ENCODE measurements at places on chromosomes 4 and X.

- no peak overlapping the region for H3K27ac ChIP-seq
- DNase-seq, result no peak
- no peak overlapping the region for H3K4me3 ChIP-seq
- no peaks in the 10 kb centered on the region for H3K4me1 ChIP-seq
- H3K36me3 ChIP-seq, result no peaks in the 10 kb centered on the region
Measured at GRCh38 chr4:7291372-7292114, 99.2 kb downstream of the SORCS2 start.

DNA sequence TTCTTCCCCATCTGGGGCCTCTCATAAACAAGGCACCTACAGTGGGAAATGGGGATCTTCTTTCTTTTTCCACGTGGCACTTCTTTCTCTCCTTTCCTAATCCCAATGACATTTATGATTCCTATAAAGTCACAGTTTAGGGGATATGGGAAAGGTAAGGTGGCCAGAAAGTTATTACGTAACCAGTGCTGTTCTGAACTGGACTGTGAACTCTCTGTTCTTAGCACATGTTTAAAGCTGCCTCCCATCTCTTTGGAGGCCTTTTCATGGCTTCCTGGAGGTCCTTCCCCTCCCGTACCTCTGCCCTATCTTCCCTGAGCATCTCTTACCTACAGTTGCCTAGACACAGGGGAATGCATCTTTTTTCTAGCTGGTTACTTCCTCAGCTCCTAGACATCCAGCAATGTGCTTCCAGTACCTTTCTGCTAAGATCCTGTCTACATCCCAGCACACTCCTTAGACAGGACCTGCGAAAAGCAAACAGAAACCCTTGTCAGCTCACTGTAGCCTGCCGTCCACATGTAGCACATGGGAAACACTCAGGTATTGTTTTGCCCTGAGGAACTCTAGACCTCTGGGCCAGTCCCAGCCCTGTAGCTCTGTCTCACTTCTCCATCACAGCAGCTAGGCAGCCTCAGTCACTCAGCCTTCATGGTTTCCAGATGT, 195.4 kb downstream of the NWD2 start:
- DNase-seq, result no peak
- no peaks in the 10 kb centered on the region for H3K4me1 ChIP-seq
- no peaks in the 10 kb centered on the region for H3K36me3 ChIP-seq
- H3K27ac ChIP-seq, result no peak overlapping the region
- no peaks in the 10 kb centered on the region for H3K27me3 ChIP-seq
- no peak overlapping the region for H3K4me3 ChIP-seq

DNA sequence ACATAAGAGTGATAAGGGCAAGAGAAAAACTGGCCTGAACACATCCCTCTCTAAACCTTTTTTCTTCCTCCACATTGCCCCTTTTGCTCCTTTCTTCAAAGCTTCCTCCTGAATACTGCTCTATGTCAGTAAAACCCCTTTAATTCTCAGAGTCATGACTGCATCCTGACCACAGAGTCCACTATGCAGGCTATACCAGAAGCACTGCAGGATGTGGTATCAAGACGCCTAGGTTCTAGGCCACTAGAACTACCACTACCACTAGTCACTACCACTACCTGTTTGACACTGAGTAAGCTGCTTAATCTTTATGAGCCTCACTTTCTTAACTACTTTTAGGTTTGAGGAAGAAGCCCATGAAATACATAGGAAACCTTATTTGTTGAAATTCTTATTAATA, 38.7 kb downstream of the ARHGEF9 start:
- H3K36me3 ChIP-seq, result no peaks in the 10 kb centered on the region
- H3K4me3 ChIP-seq, result no peak overlapping the region
- no peak overlapping the region for H3K27ac ChIP-seq
- H3K27me3 ChIP-seq, result no peaks in the 10 kb centered on the region
- no peaks in the 10 kb centered on the region for H3K4me1 ChIP-seq
- DNase-seq, result no peak

DNA sequence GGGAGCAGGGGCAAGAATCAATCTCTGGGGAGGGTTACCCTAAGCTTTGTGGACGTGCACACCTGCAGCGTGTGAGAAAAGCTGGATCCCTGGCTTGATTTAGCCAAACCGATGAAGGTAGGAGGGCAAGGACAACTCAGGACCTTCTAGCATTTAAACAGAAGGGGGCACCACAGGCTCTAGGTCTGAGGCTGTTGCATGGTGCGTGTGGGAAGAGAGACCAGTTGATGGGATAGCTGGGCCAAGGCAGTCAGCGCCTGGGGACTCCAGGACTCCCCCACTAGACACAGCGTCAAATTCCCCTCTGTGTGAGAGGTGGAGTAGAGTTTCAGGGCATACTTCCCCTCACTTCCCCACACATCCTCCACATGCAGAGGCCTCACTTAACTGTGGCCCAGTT, 4.3 kb downstream of the GABRQ start:
- peaks cover 8% of the 10 kb centered on the region for H3K4me1 ChIP-seq
- DNase-seq, result no peak
- peaks cover 15% of the 10 kb centered on the region for H3K36me3 ChIP-seq
- no peak overlapping the region for H3K27ac ChIP-seq
- H3K4me3 ChIP-seq, result no peak overlapping the region
- peaks cover 1% of the 10 kb centered on the region for H3K27me3 ChIP-seq

- H3K36me3 ChIP-seq, result no peaks in the 10 kb centered on the region
- no peaks in the 10 kb centered on the region for H3K27me3 ChIP-seq
- H3K27ac ChIP-seq, result no peak overlapping the region
- H3K4me3 ChIP-seq, result no peak overlapping the region
- DNase-seq, result no peak
Measured at GRCh38 chrX:37825215-37825842, 22.0 kb downstream of the DYNLT3 start.

DNA sequence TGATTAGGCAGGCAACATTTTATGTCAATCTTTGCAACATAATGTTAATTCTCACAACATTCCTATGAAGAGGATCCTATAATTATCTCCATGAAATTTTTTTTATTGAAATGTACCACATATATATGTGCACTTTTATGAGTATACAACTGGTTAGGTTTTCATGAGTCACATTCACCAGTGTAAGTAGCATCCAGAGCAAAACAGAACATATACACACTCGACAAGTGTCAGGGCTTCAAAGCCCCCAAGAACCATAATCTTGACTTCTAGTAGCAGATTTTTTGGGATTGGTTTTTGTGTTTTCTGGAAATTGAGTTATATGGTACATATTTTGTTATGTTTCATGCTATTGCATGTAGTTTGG, 62.4 kb downstream of the ARHGAP10 start:
- H3K4me1 ChIP-seq, result no peaks in the 10 kb centered on the region
- H3K27me3 ChIP-seq, result no peaks in the 10 kb centered on the region
- DNase-seq, result no peak
- no peak overlapping the region for H3K27ac ChIP-seq

GRCh38 chr4:158033416-158034120, 139.3 kb downstream of the GASK1B start:
- H3K36me3 ChIP-seq, result no peaks in the 10 kb centered on the region
- no peak overlapping the region for H3K4me3 ChIP-seq

DNA sequence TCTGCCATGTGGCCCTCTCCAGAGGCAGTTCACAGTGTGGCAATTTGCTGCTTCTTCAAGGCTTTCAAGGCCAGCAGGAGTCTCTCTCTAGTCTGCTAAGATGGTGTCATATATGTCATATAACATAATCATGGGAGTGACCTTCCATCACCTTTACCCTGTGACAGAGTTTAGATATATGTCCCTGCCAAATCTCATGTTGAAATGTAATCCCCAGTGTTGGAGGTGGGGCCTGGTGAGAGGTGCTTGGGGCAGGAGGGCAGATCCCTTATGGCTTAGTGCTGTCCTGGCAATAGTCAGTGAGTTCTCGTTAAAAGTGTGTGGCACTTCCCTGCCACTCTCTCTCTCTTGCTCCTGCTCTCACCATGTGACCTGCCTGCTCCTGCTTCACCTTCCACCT, 252.0 kb downstream of the PALLD start:
- no peaks in the 10 kb centered on the region for H3K36me3 ChIP-seq
- no peaks in the 10 kb centered on the region for H3K4me1 ChIP-seq
- DNase-seq, result no peak
- no peaks in the 10 kb centered on the region for H3K27me3 ChIP-seq
- no peak overlapping the region for H3K4me3 ChIP-seq

DNA sequence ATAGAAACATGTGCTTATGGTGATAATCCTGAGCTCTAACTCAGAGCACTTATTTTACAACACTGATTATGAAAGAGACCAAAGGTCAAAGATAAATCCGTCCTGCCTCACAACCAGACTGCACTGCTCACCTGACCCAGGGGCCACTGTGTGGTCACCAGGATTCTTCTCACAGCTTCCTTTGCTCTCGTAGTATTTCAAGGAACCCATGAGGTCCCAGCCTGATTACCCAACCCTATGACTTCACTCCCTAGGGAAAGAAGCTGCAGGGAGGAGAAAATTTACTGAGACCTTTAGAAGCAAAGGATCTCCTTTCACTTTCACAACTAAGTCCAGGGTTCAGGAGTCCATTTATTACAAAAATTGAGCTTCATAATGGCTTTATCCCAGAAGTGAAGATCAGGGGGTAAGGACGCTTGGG, 9.6 kb downstream of the SLC25A5 start:
- DNase-seq, result no peak
- H3K36me3 ChIP-seq, result no peaks in the 10 kb centered on the region
- no peak overlapping the region for H3K4me3 ChIP-seq
- H3K4me1 ChIP-seq, result no peaks in the 10 kb centered on the region
- no peak overlapping the region for H3K27ac ChIP-seq

- H3K4me3 ChIP-seq, result no peak overlapping the region
- DNase-seq, result no peak
- H3K36me3 ChIP-seq, result no peaks in the 10 kb centered on the region
- no peaks in the 10 kb centered on the region for H3K27me3 ChIP-seq
Measured at GRCh38 chr4:156781852-156782251, 189.7 kb downstream of the PDGFC start.

- H3K4me1 ChIP-seq, result no peaks in the 10 kb centered on the region
- no peak overlapping the region for H3K4me3 ChIP-seq
- no peaks in the 10 kb centered on the region for H3K27me3 ChIP-seq
Measured at GRCh38 chr4:27930291-27930690, 1069.7 kb downstream of the STIM2 start.

DNA sequence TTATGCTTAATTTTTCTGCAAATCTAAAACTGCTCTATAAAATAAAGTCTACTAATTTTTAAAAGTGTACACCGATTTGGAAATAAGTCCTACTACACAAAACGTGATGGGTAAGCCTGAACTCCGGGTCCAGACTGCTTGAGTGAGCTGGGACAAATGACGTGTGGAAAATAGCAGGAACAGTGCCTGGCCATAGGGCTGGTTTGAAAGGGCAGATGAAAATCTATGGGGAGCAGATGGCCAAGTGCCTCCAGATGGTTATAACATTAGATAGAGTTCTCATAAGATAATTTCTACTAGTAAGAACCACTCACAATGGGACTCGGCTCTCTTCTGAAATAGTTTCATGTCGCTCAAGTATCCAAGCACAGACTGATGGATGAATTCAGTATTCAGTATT, 52.5 kb downstream of the F11 start:
- no peak overlapping the region for H3K4me3 ChIP-seq
- H3K27ac ChIP-seq, result no peak overlapping the region
- no peaks in the 10 kb centered on the region for H3K36me3 ChIP-seq
- no peaks in the 10 kb centered on the region for H3K4me1 ChIP-seq
- no peak for DNase-seq

GRCh38 chr4:156193106-156193505, 239.4 kb upstream of the CTSO start:
- H3K36me3 ChIP-seq, result no peaks in the 10 kb centered on the region
- no peak overlapping the region for H3K27ac ChIP-seq
- H3K4me1 ChIP-seq, result no peaks in the 10 kb centered on the region
- no peaks in the 10 kb centered on the region for H3K27me3 ChIP-seq
- H3K4me3 ChIP-seq, result no peak overlapping the region
- no peak for DNase-seq

DNA sequence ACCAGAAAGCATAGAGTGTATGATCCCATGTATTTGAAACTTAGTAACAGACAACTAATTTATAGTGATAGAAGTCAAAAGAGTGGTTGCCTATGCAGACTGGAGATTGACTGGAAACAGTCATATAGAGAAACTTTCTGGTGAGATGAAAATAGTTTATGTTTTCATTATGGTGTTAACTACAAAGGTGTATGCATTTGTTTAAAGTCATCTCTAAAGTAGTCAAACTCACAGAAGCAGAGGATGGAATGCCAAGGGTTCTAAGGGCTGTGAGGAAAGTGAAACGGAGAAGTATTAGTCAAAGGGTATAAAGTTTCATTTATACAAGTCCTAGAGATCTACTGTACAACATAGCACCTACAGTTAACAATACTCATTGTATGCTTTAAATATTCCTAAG, 45.8 kb downstream of the ENOX2 start:
- no peaks in the 10 kb centered on the region for H3K36me3 ChIP-seq
- H3K4me3 ChIP-seq, result no peak overlapping the region
- no peaks in the 10 kb centered on the region for H3K4me1 ChIP-seq
- DNase-seq, result no peak
- no peaks in the 10 kb centered on the region for H3K27me3 ChIP-seq

- no peak overlapping the region for H3K27ac ChIP-seq
- no peaks in the 10 kb centered on the region for H3K36me3 ChIP-seq
- no peak for DNase-seq
- no peaks in the 10 kb centered on the region for H3K27me3 ChIP-seq
Measured at GRCh38 chr4:146762016-146762415, 123.3 kb downstream of the POU4F2 start.

- no peaks in the 10 kb centered on the region for H3K27me3 ChIP-seq
- H3K27ac ChIP-seq, result no peak overlapping the region
- H3K36me3 ChIP-seq, result no peaks in the 10 kb centered on the region
- DNase-seq, result no peak
- H3K4me1 ChIP-seq, result no peaks in the 10 kb centered on the region
Measured at GRCh38 chr4:69823481-69824186, 36.3 kb downstream of the SULT1E1 start.

GRCh38 chr4:26196567-26196966, 124.2 kb upstream of the RBPJ start:
- H3K27me3 ChIP-seq, result no peaks in the 10 kb centered on the region
- no peak for DNase-seq
- no peaks in the 10 kb centered on the region for H3K4me1 ChIP-seq
- H3K27ac ChIP-seq, result no peak overlapping the region

DNA sequence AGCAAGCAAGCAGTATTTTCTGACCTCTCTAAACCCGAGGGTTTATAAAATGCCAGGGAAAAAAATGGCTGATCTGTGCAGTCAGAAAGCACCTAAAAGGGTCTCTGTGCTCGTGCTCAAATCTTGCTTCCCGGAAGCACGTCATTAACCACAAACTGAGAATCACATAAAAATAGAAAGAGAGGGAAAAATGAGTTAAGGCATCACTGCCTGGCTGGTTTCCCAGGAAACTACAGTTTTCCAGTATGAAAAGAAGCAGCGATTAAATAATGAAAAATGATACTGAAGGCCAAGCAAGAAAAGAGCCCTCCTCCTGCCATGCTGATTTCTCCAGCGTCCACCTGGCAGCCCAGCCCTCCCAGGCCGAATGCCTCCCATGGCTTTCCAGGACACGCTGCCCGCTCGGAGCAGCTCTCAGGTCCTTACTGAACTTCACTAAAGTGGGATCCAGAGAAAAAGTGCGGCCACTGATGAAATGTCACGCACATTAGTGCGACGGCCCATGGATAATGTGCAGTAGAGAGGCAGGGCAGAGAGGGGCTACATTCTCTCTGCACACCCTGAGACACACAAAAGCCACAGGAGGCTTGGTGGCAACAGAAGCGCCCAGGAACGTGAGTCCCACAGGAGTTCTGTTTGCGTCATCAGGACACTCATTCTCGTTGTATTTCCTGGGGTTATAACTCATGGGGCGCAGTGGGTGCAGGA, 80.4 kb downstream of the WFS1 start:
- no peaks in the 10 kb centered on the region for H3K36me3 ChIP-seq
- H3K4me3 ChIP-seq, result no peak overlapping the region
- H3K27me3 ChIP-seq, result no peaks in the 10 kb centered on the region
- H3K27ac ChIP-seq, result no peak overlapping the region
